ENCODE measurements at places on chromosomes 2 and 18.

- DNase-seq = no peak
These were observed 15.6 kb downstream of the ARHGEF33 start for GRCh38 chr2:38905251-38905650.

GRCh38 chr2:105478670-105479069, 79.8 kb upstream of the FHL2 start:
- DNase-seq = no peak

- no peak for DNase-seq
These were observed 213.6 kb upstream of the FAM98A start for GRCh38 chr2:33812707-33813106.

DNA sequence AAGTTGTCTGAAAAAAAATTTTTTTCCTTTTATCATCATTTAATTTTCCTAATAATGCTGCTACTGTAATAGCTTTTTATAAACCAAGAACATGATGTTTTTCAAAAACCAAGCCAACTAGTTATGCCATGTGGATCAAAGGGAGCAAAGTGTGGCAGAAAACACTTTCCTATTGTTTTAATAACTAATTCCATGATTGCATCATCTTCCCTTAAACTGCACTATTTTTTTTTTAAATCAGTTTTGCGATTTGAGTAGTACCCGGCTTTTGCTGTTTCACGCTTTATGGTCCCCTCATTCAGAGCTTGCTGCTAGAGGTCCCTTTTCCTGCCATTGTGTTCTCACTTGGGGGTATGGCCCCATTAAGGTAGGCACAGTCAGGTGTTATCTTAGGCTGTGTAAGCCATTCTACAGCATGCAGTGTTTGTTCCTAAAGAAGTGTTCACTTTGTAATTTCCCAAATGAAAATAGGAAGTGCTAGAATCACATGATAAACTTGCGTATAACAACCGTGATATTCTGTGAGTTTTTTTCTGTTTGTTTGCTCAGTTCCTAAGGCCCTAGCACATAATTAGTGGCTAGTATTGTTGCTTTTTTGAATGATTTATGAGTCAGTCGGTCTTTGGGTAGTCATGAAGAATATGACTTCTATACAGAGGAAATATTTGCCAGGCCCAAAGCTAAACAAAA, 225.8 kb downstream of the PTGR3 start:
- DNase-seq = no peak

GRCh38 chr2:74585406-74586185, 31.1 kb downstream of the DOK1 start:
- peak; percentile 48 for DNase-seq

GRCh38 chr2:179758636-179759035, 102.8 kb downstream of the ZNF385B start:
- no peak for DNase-seq

GRCh38 chr18:2571200-2572170, at the start of the genes METTL4 and NDC80:
Gene METTL4 (minus strand): TSS chr18:2571505. CDS start chr18:2567216, 4,289 bp downstream.
Gene NDC80 (plus strand): TSS chr18:2571557. CDS start chr18:2572986, 1,429 bp downstream.
- DNase-seq = peak; percentile 88

GRCh38 chr2:226115832-226116200, 683.8 kb downstream of the IRS1 start:
- DNase-seq = no peak

DNA sequence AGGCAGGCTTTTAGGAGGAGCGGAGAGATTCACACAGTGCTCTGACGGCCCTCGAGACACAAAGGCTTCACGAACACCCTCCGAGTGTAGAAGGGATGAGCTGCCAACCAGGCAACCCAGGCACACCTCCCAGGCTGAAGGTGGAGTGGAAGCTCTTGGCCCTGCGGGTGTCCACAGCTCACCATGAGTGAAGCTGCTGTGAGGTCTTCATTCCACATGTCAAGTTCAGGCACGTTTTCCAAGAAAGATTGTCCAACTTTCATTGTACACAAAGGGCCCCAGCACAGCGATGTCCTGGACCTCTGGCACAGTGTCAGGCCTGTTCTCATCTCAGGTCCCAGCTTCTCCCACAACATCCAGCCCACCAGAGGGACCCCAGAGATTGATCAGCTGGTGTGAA, 13.4 kb downstream of the PARD6G start:
- DNase-seq = no peak

- DNase-seq = no peak
These were observed 25.8 kb downstream of the CALCRL start for GRCh38 chr2:187422282-187422681.

GRCh38 chr2:31202833-31203232, 14.5 kb downstream of the CAPN14 start:
- no peak for DNase-seq

DNA sequence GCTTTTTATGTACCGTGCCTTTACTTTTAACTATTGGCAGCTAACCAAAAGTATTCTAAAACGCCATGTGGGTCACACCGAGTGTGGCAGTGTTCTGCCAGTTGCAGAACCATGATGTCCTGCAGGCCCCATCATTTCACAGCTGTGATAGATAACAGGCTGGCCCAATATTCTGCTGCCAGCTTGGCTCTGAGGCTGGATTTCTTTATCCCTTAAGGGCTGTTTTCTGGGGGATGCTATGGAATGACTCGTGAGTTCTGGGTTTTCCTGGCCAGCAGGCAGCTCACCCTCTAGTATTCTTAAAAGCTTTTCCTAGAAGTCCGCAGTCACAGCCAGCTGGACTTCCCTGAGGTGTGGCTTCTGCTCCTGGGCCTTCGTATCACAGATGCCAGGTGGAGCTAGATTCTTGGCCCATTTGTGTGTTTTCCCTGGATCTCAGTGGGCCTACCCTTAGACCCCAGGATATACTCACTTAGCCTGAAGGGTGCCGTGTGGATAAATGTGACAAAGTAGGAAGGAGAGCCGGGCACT, 41.0 kb downstream of the FHOD3 start:
- DNase-seq = no peak

Measured in GM10248 (cell line).